IMR-90 (cell line): ENCODE measurements at places on chromosomes 16 and 17. TPM values are rescaled to one million over a fixed set of nuclear protein-coding genes. Genes with fewer than 3 reads are reported as not detected.

Gene SOST
- not detected in 2 replicates for total RNA-seq

Gene CD19
- total RNA-seq: not detected in 2 replicates

Gene KRT28
- not detected in 2 replicates for total RNA-seq

Gene PDE6G
- not detected in 2 replicates for total RNA-seq

Gene SLC47A1
- not detected in 2 replicates for total RNA-seq
